ENCODE measurements at places on chromosomes 13 and 19. TPM values are rescaled to one million over a fixed set of nuclear protein-coding genes. Genes with fewer than 3 reads are reported as not detected.

Gene C1QTNF9
- total RNA-seq, result 1.3 TPM

Gene CDC16
- total RNA-seq, result 111 TPM

Gene ZNF57
- total RNA-seq, result 5.1 TPM

Gene CD79A
- total RNA-seq, result 0.37 TPM

Gene GSX1
- not detected for total RNA-seq

Gene ZNF155
- total RNA-seq, result 14.1 TPM

Gene ACP4
- not detected for total RNA-seq

Gene HSH2D
- total RNA-seq, result 2.4 TPM

Gene CDX2
- total RNA-seq, result not detected

Gene WIZ
- 5.8 TPM for total RNA-seq

Gene PTGER1
- 4.1 TPM for total RNA-seq

Gene ZSCAN4
- not detected for total RNA-seq

Gene ZNF723
- not detected for total RNA-seq

Gene MYBPC2
- 0.69 TPM for total RNA-seq

Gene ELL
- 9.7 TPM for total RNA-seq

Gene BEST2
- total RNA-seq, result not detected

Gene SIGLEC8
- total RNA-seq, result 0.90 TPM

Gene SEMA6B
- total RNA-seq, result 5.4 TPM

Gene ZNF846
- total RNA-seq, result 73.6 TPM

Gene THAP8
- 2.1 TPM for total RNA-seq

Gene PRSS57
- not detected for total RNA-seq

Gene IFNL1
- total RNA-seq, result not detected

Gene PTH2
- total RNA-seq, result not detected

Gene DCLK1
- 89.1 TPM for total RNA-seq

Gene ADGRE2
- 0.90 TPM for total RNA-seq

Gene KLK13
- not detected for total RNA-seq

Gene TEX101
- not detected for total RNA-seq

Gene CGB1
- not detected for total RNA-seq

Gene PRODH2
- total RNA-seq, result not detected

Gene SSBP4
- 28.8 TPM for total RNA-seq

Gene MUC16
- under 0.01 TPM for total RNA-seq

Gene SETDB2
- total RNA-seq, result 26.1 TPM

Gene RASA3
- 17.8 TPM for total RNA-seq

Gene PRKD2
- 12.1 TPM for total RNA-seq
